ENCODE measurements at places on chromosomes 4 and X.

DNA sequence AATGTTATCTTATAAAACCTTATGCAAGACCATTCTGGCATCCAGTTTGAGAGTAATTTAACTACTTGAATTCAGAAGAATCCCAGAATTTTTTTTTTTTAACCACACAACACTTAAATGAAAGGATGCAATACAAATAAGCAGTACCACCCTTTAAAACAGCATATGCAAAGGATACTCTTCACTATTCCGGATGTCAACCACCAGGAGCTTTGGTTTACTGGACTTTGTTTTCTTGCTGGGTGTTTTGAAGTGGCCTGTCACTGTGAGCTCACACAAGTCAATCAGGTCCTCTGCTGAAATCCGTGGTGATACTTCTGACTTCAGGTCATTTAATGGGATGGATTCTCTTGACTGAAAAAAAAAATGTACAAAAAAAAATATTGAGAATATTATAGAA is 200.0 kb downstream of the TBCK start:
- H3K27me3 ChIP-seq: no peaks in the 10 kb centered on the region
- H3K4me3 ChIP-seq: no peak overlapping the region
- peaks cover 52% of the 10 kb centered on the region for H3K36me3 ChIP-seq
- no peak for DNase-seq
- no peak overlapping the region for H3K27ac ChIP-seq
- H3K4me1 ChIP-seq: no peaks in the 10 kb centered on the region

DNA sequence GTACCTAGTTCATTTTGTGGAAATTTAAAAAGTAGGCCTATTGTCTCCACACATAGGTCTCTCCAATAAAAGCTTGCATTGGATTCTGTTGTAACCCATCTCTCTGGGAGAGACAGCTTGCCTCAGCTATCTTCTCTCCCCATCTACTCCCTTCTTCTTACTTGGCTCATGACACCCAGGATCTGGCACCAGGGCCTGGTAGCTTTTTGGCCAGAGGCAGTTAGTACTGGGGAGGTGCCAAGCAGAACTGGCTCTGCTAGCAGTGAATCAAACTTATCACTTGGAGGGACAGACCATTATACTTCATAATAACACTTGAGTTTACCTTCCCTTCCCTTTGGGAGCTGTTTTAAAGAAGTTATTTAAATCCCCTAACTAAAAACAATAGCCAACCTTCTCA is 31.8 kb downstream of the PLAC1 start:
- peaks cover 6% of the 10 kb centered on the region for H3K4me1 ChIP-seq
- H3K27ac ChIP-seq: no peak overlapping the region
- no peak for DNase-seq
- H3K27me3 ChIP-seq: no peaks in the 10 kb centered on the region
- H3K36me3 ChIP-seq: no peaks in the 10 kb centered on the region

GRCh38 chr4:185895866-185896265 is 83.9 kb upstream of the SORBS2 start:
- no peaks in the 10 kb centered on the region for H3K27me3 ChIP-seq
- H3K36me3 ChIP-seq: no peaks in the 10 kb centered on the region
- DNase-seq: no peak
- H3K4me1 ChIP-seq: peaks cover 11% of the 10 kb centered on the region
- H3K4me3 ChIP-seq: no peak overlapping the region

DNA sequence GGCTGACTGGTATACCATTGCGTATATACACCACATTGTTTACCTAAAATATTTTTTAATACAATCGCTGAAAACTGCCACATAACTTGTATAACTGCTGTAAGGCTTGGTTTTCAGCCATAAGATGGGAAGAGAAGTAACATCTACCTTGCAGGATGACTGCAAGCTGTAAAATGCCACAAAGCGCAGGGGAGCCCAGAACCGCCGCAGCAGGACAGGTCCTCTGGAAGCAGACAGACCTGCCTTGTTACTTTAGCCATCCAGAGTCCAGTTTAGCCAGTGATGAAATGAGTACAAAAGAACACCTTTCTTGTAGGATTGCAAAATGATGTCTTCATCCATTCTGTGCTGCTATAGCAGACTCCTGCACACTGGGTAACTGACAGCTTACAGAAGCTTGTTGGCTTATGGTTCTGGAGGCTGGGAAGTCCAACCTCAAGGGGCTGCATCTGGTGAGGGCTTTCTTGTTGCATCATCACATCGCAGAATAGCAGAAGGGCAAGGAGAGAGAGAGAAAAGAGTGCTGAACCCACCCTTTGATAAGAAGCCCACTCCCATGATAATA is 4.1 kb upstream of the CTBP1 start:
- no peak overlapping the region for H3K27ac ChIP-seq
- DNase-seq: no peak
- H3K4me1 ChIP-seq: peaks cover 11% of the 10 kb centered on the region
- peaks cover 52% of the 10 kb centered on the region for H3K36me3 ChIP-seq

DNA sequence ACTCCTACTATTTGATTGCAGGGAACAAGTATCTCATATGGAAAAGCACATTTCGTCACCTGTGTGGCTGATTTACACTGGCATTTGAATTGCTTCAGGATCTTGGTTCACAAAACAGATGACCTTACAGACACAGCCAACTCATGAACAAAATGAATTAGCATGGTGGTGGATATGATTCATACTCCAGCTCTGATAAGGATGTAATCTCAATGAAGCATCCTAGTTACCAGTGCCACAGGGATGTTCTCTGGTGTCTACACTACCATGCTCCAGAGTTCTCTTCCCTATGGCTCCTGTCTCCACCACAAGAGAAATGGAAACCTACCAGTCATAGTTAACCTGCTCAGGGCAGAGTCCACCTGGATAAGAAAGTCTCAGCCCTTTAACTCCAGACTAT is 40.7 kb downstream of the TEC start:
- H3K4me1 ChIP-seq: no peaks in the 10 kb centered on the region
- H3K27ac ChIP-seq: no peak overlapping the region
- H3K4me3 ChIP-seq: no peak overlapping the region
- no peaks in the 10 kb centered on the region for H3K36me3 ChIP-seq
- no peaks in the 10 kb centered on the region for H3K27me3 ChIP-seq

DNA sequence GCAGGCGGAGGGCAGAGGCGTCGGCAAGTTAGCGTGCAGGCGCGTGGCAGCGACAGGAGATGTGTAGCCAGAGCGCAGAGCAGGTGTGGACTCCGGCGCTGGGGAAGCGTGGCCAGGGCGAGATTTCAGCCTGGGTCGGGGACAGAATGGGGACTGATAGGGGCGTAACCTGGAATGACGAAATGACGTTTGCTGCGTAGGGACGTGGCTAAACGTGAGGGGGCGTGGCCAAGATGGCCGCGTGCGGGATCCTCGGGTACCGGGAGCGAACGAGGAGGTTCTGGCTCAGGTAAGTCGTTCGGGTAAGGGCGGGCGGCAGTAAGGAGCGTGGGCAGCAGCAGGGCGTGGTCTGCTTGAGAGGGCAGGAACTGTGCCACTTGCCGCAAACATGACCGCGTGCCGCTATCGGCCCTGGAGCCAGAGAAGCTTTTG is 10.9 kb upstream of the CLTRN start:
- peaks cover 10% of the 10 kb centered on the region for H3K4me1 ChIP-seq
- DNase-seq: peak; percentile 61
- H3K36me3 ChIP-seq: peaks cover 2% of the 10 kb centered on the region
- no peaks in the 10 kb centered on the region for H3K27me3 ChIP-seq
- no peak overlapping the region for H3K27ac ChIP-seq

DNA sequence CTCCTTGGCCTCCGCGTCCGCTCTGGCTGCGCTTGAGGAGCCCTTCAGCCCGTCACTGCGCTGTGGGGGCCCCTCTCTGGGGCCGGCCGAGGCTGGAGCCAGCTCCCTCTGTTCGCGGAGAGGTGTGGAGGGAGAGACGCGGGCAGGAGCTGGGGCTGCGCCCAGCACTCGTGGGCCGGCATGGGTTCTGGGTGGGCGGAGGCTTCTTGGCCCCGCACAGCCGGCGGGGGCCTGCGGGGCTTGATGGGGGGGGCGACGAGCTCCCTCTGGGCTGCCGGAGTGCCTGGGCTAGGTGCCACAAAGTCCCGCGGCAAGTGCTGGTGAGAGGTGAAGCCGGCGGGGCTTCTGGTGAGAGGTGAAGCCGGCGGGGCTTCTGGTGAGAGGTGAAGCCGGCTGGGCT is 61.9 kb downstream of the ANKRD50 start:
- H3K36me3 ChIP-seq: peaks cover 9% of the 10 kb centered on the region
- no peak overlapping the region for H3K4me3 ChIP-seq
- DNase-seq: no peak
- peaks cover 2% of the 10 kb centered on the region for H3K4me1 ChIP-seq
- H3K27me3 ChIP-seq: no peaks in the 10 kb centered on the region

GRCh38 chr4:48756689-48757220 is 23.3 kb downstream of the FRYL start:
- H3K27ac ChIP-seq: no peak overlapping the region
- peaks cover 16% of the 10 kb centered on the region for H3K4me1 ChIP-seq
- H3K4me3 ChIP-seq: no peak overlapping the region
- H3K36me3 ChIP-seq: peaks cover 26% of the 10 kb centered on the region
- H3K27me3 ChIP-seq: no peaks in the 10 kb centered on the region

DNA sequence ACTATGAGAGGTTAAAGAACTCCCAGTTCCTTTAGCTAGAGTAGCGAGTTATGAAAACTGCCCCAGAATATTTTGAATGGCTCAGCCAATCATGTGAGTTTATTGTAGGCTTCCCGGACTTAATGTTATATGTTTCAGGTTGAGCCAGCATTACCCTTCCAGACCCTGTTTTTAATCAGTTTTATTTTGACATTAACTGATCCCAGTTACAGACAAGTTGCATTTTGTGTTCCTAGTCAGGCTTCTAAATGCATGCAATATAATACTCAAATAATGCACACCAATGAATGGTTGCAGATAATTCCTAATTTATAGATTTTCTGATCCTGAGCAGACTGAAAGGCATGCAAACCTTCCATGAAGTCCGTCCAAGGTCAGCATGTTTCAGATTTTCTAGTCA is 57.8 kb downstream of the EDNRA start:
- no peaks in the 10 kb centered on the region for H3K27me3 ChIP-seq
- H3K36me3 ChIP-seq: no peaks in the 10 kb centered on the region
- DNase-seq: no peak
- H3K27ac ChIP-seq: no peak overlapping the region
- H3K4me1 ChIP-seq: peaks cover 3% of the 10 kb centered on the region

DNA sequence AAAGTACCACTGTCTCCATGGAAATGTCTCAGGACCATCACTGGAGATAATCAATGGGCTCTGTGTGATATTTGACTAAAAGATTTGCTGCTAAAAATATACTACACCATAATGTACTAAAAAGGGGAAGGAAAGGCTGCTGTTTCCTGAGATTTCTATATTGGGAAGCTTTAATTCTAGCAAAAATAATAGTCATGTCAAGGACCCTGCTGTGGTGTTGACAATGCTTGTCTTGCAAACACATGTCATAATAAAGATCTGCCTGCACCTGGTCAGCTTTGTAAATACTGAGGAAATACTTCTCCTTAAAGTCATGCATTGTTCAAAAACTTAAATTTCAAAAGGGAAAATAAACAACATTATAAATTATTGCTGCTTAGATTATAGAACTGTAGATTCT is 417.9 kb downstream of the GPM6A start:
- no peaks in the 10 kb centered on the region for H3K36me3 ChIP-seq
- H3K4me1 ChIP-seq: peaks cover 3% of the 10 kb centered on the region
- H3K27me3 ChIP-seq: no peaks in the 10 kb centered on the region
- no peak overlapping the region for H3K27ac ChIP-seq
- DNase-seq: no peak

DNA sequence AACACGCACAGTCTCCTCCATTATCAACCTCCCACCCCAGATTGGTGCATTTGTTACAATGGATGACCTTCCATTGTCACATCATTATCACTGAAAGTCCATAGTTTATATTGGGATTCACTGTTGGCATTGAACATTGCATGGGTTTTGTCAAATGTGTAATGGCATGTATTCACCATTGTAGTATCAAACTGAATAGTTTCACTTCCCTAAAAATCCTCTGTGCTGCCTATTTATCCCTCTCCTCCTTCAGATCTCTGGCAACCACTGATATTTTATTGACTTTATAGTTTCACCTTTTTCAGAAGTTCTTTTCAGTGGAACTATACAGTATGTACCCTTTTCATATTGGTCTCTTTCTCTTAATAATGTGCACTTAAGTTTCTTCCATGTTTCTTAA is 1565.4 kb downstream of the PCDH18 start:
- H3K36me3 ChIP-seq: no peaks in the 10 kb centered on the region
- H3K4me1 ChIP-seq: no peaks in the 10 kb centered on the region
- no peak overlapping the region for H3K27ac ChIP-seq
- no peak overlapping the region for H3K4me3 ChIP-seq
- no peaks in the 10 kb centered on the region for H3K27me3 ChIP-seq
- DNase-seq: no peak

DNA sequence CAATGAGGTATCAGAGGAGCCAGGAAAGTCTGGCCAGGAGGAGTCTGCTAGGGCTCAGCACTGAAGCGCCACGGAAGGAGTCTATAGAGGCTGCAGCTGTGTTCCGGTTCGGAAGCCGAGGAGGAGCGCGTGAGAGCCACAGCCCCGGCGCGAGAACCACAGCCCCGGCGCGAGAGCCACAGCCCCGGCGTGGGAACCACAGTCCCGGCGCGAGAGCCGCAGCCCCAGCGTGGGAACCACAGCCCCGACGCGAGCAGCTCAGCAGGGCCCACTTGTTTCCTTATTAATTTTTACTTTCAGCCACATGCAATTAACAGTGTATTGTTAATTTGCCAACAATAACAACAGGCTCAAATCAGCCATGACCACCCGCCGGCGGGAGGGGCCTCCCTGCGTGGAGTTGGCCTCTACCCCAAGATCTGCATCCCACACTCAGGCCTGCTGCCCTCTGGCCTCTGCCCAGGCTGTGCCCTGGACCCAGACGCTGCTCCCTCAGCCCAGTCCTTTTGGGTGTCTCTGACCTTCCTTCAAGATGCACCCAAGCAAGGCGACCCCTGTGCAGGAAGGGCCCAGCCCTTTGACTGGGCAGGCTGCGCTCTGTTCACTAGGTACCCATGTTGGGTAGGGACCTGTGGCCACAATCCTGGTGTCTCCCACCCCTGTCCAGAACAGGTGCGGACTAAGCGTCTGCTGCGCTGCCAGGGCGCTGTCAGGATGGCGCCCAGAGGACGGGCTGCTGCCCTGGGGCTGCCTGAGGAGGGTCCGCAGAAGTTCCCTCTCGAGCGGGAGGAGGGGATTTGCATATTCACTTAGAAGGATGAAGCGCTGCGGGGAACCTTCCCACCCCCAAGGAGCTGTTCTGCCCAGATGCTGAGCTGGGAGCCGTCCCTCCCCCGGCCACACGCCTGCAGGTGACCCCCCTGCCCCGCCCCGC is 113.8 kb downstream of the ADRA2C start:
- H3K27me3 ChIP-seq: peaks cover 65% of the 10 kb centered on the region
- H3K36me3 ChIP-seq: peaks cover 2% of the 10 kb centered on the region
- peaks cover 3% of the 10 kb centered on the region for H3K4me1 ChIP-seq
- DNase-seq: no peak

Measured in neural crest cell (in vitro differentiated cells).